Hepatic stellate cell (primary cell): ENCODE measurements at places on chromosomes 5 and 9.

DNA sequence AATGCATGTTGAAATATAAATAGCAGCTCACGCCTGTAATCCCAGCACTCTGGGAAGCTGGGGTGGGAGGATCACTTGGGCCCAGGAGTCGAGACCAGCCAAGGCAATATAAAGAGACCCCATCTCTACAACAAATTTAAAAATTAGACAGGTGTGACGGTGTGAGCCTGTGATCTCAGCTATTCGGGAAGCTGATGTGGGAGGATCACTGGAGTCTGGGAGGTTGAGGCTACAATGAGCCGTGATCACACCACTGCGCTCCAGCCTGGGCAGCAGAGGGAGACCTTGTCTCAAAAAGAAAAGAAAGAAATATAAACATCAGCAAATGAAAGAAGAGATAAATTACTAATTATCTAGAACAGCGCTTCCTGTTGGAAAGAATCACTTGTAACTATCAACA lies 105.0 kb downstream of the MAPKAP1 start:
- DNase-seq: no peak

- DNase-seq: peak; percentile 43
Measured at GRCh38 chr9:89969156-89969675, 364.4 kb downstream of the GADD45G start.

DNA sequence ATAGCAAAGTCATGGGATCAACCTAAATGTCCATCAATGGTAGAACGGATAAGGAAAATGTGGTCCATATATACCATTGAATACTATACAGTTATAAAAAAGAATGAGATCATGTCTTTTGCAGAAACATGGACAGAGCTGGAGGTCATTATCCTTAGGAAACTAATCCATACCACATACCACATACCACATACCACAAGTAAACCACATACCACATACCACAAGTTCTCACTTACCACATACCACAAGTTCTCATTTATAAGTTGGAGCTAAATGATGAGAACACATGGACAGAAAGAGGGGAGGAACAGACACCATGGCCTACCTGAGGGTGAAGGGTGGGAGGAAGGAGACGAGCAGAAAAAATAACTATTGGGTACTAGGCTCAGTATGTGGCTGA lies 154.6 kb upstream of the GHR start:
- DNase-seq: no peak

- DNase-seq: peak; percentile 79
Measured at GRCh38 chr5:1171340-1171941, 30.0 kb upstream of the SLC6A19 start.

DNA sequence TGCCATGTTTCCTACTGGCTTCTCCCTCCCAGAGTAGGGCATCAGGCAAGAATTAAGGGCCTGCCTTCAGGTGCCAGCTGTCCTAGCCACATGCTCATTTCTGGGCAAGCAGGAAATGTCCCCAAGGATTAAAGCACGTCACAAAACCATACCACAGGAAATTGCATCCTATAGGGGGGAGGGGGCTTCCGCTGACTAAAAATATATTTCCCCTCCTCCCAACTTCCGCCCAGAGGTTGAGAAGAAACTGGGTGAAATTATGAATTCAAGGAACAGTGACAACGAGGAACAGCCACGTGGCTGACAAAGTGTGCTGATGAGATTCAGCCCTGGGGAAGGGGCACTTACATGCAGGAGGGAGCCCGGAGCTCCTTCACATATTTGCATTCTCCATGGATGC lies 4.1 kb downstream of the HBEGF start:
- no peak for DNase-seq

DNA sequence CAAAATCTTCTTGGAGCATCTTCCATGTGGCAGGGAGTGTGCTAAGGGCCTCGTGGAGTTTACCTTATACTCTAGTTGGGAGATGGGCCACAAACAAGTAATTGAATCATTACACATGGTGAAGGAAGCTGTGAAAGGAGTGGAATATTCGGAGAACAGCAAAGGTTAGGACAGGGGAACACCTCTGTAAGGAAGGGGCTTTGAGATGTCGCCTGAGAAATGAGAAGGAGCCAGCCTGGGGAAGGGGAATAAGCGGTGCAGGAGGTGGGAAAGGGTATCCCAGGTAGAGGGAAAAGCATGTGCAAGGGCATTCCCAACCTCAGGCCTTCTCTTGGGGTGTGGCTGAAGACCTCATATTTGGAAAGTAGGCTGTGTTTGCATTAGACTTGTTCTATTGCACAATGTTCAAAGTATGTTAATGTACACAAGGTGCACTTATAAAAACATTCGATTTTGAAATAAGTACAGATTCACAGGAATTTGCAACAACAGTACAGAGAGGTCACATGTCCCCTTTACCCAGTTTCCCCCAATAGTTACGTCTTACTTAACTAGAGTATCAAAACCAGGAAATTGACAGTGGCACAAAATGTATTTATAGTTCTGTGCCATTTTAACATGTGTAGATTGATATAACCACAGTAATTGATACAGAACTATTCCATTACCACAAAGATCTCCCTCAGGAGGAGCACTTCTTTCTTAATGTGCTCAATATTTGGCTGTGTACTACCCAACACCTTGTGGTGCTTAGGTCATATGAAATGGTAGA lies 2.4 kb upstream of the STOM start:
- DNase-seq: no peak
